Pericardium fibroblast (primary cell): ENCODE measurements at places on chromosomes 3 and 15. TPM values are rescaled to one million over a fixed set of nuclear protein-coding genes. Genes with fewer than 3 reads are reported as not detected.

The RASL12 gene
- 2.2 and 4.7 TPM in 2 replicates for total RNA-seq

The TNIK gene
- total RNA-seq: 2.8 and 5.7 TPM in 2 replicates

The TMC3 gene
- under 0.01 TPM in 1 of 2 replicates, not detected in the other for total RNA-seq

The SKOR1 gene
- total RNA-seq: under 0.01 and 0.17 TPM in 2 replicates
